ENCODE measurements at places on chromosomes 1 and 21.

DNA sequence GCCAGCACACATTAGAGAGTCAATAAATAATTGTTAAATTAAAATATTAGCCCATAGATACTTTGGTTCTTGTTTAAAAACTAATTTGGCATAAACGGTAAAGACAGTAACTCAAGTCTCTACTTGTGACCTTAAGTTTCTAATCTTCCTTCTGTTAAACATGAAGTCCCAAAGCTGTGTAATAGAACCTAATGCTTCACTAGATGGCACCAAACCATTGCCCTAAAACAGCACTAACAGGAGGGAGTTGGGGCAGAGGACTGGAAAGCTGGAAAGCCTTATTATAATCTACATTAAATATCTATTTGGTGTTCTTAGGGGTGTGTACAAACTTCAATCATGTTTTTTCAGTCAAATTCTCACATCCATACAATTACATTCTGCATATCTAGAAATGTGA, 176.7 kb downstream of the OLFM3 start:
- DNase-seq: no peak

- no peak for DNase-seq
Observed at GRCh38 chr1:169108223-169108622, 1.7 kb downstream of the ATP1B1 start.

DNA sequence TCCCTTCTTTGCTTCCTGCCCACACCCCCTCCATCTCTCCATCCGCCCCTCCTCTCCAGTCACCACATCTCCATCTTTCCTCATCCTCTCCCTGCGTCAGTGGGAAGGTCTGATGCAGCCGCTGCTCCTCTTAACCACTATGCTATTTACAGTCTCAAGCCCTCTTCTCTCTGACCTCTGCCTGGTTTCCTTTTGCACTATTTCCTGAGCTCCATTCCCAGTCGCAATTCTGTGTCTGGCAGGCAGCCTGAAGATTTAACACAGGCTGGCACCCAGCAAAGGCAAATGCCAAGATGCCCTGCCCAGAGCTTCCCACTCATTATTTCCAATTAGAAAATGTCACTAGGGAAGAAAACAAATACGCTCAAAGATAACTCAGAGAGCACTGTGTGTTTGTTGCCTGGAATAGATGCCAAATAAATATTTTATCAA, 89.6 kb upstream of the LPGAT1 start:
- no peak for DNase-seq

GRCh38 chr1:176876966-176877515, 287.5 kb downstream of the ASTN1 start:
- no peak for DNase-seq

GRCh38 chr1:6962478-6962995, 177.3 kb downstream of the CAMTA1 start:
- no peak for DNase-seq

DNA sequence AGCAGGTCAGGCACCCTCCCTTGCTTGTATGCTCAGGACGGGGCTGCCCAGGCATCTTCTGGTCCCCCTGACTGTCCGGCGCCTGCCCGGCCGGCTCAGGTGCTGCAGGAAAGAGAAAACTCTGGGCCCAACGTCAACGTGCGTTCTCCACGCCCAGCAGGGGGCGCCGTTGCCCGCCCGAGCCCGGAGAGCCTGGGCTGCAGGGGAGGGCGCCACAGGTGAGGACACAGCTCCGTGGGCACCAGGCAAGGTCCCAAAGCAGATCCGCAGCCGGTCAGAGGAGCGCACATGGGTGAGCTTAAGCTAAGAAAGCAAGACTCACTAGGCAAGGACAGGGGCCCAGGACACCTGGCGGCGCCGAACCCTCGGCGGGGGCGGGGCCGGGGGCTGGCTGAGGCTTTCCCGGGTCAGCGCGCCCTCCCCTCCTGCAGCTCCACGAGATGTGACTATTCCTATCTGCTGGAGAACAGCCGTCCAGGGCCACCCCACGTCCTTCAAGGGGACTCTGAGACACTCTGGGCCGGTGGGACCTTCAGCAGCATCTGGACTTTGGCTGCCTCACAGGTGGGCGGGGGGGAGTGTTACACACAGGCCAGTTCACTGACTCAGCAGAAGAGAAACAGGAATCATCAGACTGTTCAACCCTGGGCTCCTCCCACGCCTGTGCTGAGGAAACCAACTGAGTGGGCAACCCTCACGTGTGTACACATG, 29.3 kb downstream of the KRTAP10-1 start:
- peak; percentile 69 for DNase-seq

GRCh38 chr1:21821385-21822019, 9.4 kb downstream of the LDLRAD2 start:
- no peak for DNase-seq

DNA sequence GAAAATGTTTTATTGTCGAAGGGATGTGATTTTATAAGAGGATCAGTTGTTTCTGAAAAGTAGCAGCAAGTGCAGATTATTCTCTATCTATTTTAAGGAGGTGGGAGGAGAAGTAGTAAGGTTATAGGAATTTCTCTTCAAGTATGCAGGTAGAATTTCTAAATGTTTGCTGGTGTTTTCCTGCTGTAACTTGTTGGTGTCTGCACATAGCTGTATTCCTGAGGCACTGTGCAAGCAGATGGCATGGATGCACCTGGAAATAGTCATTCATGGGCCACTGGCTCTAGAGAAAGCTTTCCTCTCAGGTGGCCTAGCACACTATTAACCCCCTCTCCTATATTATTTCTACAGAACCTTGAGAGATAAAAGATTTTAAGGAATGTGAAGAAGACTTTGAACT, 30.3 kb upstream of the PODN start:
- no peak for DNase-seq

- DNase-seq: peak; percentile 33
Observed at GRCh38 chr1:16013220-16013907, 4.5 kb downstream of the HSPB7 start.

DNA sequence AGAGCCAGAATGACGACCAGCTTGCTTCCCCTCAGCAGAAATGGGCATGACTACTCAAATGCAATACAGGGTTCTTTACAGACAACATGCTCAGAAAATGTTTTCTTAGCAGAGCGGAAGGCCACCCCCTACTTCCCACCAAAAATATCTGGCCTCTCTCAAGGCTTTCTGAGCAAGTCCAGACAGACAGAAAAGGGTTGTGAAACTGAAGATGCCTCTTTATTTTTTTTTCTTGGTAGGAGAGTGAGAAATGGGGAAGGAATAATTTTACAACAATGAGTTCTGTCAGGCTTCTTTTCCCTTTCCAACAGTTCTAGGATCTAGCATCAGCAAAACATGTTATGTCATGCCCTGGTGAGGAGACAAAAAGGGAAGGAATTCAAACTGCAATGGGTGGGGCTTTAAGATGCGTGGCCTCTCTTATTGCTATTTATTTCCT, 172.0 kb upstream of the CAMK1G start:
- DNase-seq: no peak

GRCh38 chr1:246733704-246734103, 9.5 kb downstream of the SCCPDH start:
- DNase-seq: no peak
